ENCODE measurements at places on chromosomes 3 and 15. TPM values are rescaled to one million over a fixed set of nuclear protein-coding genes. Genes with fewer than 3 reads are reported as not detected.

The NCEH1 gene
- 12.7 TPM for total RNA-seq

The NAALADL2 gene
- total RNA-seq: 19.0 TPM

The CD276 gene
- 169 TPM for total RNA-seq

The RLBP1 gene
- not detected for total RNA-seq

The PLA2G4D gene
- total RNA-seq: not detected

The SKOR1 gene
- under 0.01 TPM for total RNA-seq

The GABRG3 gene
- total RNA-seq: not detected

Data from subcutaneous preadipocyte (primary cell).